Ascending aorta (tissue), 2 donors: ENCODE measurements at places on chromosomes 7 and 10. TPM values are rescaled to one million over a fixed set of nuclear protein-coding genes. Genes with fewer than 3 reads are reported as not detected.

The SPOCK2 gene
- 9.7 TPM for total RNA-seq

- DNase-seq, result no peak
Observed at GRCh38 chr10:72016608-72017300, 52.6 kb downstream of the CHST3 start.

- DNase-seq, result no peak
Observed at GRCh38 chr10:11899067-11899876, 76.1 kb downstream of the PROSER2 start.

DNA sequence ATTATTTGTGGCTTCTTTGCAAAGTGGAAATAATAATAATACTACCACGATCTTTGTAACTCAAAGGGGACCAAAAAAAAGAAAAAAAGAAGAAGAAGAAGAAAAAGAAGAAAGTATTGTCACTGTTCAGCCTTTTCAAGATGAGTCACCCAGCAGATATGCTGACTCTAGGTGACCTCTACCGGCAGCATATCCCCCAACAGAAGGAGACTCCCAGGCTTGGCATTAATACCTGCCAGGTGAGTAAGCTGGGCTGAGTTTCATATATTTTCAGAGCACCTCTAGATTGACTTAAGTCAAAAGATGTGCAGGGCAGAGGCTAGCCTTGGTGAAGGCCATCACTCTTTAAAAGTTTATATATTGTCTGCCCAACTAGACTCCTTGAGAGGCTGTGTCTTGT, 30.4 kb upstream of the GPR26 start:
- no peak for DNase-seq
